Cardiac fibroblast (primary cell): ENCODE measurements at places on chromosomes 2 and 18.

DNA sequence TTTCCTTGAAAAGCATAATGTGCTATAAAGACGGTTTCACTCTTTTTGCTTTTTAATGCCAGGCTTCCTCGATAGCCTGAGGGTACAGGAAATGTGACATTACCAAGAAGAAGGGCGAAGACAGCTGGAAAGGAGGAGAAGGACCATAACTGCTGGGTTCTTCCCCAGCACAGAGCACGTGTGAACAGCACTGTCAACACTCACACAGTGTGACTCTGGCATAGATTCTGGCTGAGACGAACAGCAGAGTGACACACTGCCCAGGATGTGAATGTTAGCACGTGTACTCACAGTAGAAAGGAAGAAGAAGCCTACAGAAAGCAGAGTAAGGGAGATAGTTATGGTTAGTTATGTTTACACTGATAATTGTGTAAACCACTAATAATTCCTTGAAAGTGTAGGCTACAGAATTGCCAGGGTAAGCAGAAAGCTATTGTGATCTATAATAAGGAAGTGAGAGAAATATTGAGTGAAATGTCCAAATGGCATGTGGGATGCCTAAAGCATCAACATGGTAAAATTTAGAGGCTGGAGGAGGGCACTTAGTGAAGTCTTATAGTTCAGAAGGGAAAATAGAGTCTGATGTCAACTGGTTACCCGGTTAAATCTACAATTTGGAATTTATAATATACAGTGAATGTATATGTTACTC, 198.2 kb downstream of the DLGAP1 start:
- no peak for DNase-seq

GRCh38 chr2:121746071-121746578, 9.3 kb upstream of the TSN start:
- no peak for DNase-seq

- no peak for DNase-seq
Observed at GRCh38 chr2:44722026-44722625, 219.4 kb upstream of the SIX3 start.

GRCh38 chr2:19882286-19882685, 19.5 kb downstream of the TTC32 start:
- DNase-seq, result no peak

- DNase-seq, result no peak
Observed at GRCh38 chr2:65297544-65297943, 69.9 kb downstream of the ACTR2 start.

DNA sequence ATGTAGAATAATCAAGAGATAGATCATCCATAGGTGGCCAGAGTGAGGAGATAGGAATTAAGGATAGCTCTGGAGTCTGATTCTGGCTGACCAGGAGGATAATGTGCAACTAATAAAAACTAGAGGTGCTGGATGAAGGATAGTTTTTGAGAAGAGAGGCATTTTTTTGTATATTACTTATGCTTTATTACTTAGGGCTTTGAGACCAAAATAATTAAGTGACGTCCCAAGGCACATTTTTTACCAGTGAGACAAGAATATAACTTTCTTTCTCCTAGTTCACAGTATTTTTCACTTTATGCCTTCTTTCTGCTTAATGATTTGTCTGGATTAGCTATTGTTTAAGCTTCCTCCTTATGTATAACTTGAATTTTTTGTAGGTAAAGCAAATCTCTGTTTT, 756.6 kb downstream of the TSN start:
- DNase-seq, result no peak

GRCh38 chr18:47985866-47986265, 55.4 kb upstream of the SMAD2 start:
- DNase-seq, result no peak

GRCh38 chr2:85066874-85067351, 66.3 kb upstream of the TCF7L1 start:
- peak; percentile 88 for DNase-seq

- DNase-seq, result peak; percentile 84
Observed at GRCh38 chr2:212686285-212686895, 147.8 kb upstream of the ERBB4 start.
